ENCODE measurements at places on chromosomes 5 and 9.

DNA sequence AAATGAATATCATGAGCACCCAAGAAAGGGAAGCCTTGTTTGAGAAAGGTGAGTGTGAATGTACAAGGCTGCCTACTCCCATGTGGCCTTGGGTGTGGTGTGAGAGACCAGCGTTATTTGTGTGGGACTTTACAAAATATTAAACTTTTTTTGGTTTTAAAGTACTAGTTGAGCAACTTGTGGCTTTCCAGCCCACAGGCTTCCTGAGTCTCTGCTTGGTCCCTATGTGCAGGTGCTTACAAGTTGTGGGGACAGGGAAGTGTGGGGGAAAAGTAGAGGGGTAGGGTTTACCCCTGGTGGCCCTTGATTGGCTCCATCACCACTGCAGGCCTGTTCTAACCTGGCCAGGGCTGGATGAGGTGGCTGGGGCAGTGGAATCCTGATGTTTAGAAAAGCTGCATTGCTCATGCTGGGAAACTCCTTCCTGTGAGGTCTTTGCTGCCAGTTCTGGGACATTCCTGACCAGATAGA is 19.7 kb downstream of the PTTG1 start:
- no peak for DNase-seq

GRCh38 chr5:2217219-2217618 is 334.5 kb upstream of the IRX4 start:
- no peak for DNase-seq

GRCh38 chr9:134635351-134636148 is 6.1 kb upstream of the COL5A1 start:
- DNase-seq = no peak

DNA sequence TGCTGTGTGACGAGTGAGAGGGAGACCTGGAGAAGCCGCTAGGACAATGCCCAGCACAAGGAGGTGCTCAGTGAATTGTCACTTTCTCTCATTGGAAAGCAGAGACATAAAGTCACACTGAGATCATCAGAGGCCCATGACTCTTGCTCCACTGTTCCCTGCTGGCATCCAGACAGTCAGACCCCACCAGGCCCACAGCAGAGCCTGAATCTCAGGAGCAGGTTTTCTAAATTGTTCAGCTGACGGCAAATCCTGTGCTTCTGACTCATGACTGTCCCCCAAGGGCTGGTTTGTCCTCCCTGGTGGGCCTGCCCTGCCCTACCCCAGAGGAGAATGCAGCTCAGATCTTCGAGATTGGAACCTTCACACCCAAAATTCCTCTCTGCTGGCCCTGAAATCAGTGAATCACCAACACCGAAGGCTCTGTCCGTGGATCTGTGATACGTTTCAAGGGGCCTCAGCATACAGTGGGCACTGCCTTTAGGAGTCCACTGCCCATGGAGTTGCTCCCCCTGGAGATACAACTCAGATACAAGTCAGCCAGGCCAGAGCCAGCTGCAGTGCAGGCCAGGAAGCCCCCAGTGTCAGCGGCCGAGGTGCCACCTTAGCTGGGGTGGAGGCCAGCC is 2.7 kb downstream of the PTGES start:
- no peak for DNase-seq

- DNase-seq = peak; percentile 16
Measured at GRCh38 chr5:175288048-175288621, 155.8 kb downstream of the DRD1 start.

GRCh38 chr9:91760906-91761305 is 189.1 kb downstream of the ROR2 start:
- no peak for DNase-seq

DNA sequence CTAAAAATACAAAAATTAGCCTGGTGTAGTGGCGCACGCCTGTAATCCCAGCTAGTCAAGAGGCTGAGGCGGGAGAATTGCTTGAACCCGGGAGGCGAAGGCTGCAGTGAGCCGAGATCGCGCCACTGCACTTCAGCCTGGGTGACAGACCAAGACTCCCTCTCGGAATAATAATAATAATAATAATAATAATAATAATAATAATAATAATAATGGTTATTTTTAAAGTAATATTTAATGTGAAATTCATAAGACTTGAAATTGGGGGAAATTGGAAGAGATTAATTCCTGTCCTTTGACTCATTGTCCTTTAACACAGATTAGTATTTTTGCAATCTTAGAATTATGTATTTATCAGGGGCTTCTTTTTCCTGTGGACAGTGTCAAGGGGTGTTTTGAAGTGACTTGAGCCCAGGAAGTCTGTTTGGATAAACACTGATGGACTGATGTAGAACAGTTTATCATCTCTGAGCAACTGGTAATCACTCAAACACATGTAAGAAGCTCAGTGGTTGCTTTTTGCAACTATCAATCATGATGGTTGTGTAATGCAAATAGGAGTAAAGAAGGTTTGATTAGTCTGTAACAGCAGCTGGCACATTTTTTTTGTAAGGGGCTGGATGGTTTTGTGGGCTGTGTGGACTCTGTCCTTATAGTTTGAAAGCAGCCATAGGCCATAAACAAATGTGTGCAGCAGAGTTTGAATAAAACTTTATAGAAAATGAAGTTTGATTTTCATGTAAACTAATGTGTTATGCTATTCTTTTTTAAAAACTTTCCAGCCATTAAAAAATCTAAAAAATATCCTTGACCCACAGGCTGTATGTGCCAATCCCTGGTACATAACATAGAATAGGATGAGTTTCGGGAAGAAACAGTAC is 93.5 kb downstream of the F2RL2 start:
- no peak for DNase-seq

DNA sequence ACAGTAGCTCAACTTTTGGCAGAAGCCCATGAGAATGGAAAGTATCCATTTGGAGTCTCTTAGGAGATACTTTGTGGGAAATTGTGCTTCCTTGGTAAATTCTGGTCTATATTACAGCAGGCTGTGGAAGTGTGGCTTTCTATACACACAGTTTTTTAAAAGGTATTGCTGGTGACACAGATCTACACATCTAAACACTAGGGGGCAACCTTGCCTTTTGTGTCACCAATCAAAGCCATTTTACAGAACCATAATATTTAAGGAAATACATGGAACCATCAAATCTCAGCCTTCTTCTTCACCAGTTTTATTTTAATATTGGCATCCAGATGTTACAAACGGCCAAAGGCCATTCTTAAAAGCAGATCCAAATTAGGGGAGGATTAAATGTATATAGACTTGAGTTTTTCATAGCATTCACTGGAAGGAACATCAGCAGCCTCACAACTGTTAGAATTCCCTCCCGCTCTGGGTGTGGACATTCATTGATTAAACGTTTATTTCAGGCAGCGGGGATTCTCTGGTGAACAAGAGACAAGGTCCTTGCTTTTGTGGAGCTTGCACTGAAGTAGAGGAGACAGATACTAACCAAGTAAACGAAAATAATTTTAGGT is 132.4 kb upstream of the EPB41L4A start:
- peak; percentile 50 for DNase-seq

- peak; percentile 95 for DNase-seq
Measured at GRCh38 chr9:128117613-128118471, 9.7 kb downstream of the PTGES2 start.

DNA sequence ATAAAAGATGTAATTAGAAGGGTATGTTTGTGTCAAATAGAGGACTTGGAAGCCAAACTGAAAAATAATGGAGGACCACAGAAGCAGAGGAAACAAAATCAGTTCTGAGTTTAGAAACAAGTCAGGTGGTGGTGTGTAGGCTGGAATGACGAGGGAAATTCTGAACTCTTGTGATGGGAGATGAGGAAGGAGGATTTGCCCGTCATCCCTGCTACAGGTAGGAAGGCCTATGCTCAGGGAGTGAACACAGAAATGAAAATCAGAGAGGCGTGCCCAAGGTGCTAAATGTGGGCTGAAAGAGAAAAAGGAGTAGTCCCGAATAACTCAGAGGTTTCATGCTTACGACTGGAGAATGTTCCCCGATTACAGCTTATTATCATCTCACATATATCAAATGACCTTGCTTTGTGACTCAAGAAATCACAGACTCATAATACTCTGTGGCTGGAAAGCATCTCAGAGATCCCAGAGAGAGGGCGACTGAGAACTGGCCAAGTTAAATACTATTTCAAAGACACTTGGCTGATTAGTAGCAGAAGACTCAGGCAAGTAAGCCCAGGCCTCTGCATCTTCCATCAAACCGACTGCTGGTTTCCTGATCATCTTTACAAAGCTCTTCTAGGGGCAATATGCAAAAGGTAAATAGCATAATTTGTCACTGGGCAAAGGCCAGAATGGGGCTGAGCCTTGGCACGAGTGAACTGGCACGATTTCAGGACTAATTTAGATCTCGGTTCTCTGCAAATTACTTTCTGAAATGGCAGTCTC is 126.0 kb downstream of the SUSD1 start:
- DNase-seq = no peak

GRCh38 chr9:19074836-19075235 is 25.6 kb downstream of the RRAGA start:
- no peak for DNase-seq

DNA sequence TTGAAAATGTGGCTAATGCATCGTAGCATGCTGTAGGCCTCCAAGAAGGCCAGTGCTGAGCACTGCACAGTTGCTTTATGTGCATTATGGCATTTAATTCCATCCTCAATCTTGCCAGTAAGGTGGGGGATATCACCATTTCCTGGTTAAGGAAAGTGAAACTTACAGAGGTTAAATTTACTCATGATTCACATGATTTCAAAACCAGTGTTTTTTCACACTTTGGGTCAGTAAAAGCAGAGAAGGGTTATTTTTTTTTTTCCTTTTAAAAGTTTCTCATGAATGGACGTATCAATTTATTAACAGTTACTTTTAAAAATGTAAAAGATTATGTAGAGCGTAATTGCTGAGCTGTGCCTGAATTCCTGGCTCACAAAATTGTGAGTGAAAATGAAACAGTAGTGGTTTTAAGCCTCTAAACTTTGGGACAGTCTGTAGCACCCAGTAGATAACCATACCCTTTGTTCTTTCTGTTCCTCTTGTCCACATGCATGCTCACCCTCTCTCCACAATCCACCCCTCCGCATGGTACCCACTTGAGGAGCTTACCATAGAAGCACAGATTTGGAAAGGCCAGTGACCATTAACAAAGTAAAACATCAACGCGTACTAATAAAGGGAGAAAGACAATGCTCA is 21.2 kb downstream of the MAST4 start:
- no peak for DNase-seq

DNA sequence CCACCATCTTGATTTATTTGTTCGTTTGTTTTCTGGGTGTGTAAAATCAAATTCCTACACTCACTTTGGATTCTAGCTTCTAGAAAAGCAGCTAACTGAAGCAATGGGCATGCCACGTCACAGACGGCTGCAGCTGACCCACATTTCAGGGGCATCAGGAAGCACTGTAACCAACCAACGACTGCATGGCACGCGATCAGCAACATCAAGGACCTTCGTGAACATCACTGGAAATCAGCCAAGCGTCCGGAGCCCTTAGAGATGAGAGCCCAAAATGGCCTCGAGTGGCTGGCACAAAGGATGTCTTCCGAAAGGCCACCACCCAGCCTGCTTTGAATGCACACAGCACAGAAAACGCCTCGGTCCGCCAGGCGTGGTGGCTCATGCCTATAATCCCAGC is 191.1 kb downstream of the OLFM1 start:
- DNase-seq = no peak

DNA sequence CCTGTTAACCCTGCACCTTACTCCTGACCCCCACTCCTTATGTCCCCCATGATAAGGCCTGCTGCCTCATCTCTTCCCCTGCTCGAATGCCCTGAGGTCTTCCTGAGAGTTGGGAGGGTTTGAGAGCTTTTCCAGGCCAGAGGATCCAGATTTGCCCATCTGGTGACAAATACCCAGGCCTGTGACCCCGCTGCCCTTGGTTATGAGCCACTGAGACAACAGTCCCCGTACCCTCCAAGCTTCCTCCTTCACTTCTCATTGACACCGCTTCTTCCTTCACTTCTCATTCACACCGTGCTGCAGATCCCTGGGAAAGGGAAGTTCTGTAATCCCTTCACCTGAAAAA is 593 bp downstream of the GM2A start:
- DNase-seq = no peak

GRCh38 chr5:111731638-111732037 is 25.4 kb downstream of the NREP start:
- DNase-seq = no peak

GRCh38 chr5:135227064-135228022 is 171.7 kb downstream of the MACROH2A1 start:
- no peak for DNase-seq

GRCh38 chr5:124276166-124276565 is 470.3 kb downstream of the ZNF608 start:
- no peak for DNase-seq

DNA sequence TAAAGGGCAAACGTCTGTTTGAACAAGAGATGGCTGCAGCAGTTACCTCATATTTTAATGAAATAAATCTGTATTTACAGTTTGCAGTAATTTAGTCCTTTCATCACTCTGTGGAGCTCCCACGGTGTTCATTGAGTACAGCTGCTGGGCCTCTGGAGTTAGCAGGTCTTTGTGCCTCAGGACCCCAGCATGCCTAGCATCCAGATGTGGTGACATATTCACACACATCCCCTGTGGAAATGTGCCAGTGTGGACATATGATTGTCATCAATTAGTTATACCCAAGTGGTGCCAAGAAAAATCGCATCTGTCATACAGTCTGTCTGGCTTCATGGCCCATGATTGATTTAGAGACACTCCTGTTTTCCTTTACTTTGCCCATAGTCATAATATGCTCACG is 77.3 kb downstream of the NNT start:
- DNase-seq = no peak

DNA sequence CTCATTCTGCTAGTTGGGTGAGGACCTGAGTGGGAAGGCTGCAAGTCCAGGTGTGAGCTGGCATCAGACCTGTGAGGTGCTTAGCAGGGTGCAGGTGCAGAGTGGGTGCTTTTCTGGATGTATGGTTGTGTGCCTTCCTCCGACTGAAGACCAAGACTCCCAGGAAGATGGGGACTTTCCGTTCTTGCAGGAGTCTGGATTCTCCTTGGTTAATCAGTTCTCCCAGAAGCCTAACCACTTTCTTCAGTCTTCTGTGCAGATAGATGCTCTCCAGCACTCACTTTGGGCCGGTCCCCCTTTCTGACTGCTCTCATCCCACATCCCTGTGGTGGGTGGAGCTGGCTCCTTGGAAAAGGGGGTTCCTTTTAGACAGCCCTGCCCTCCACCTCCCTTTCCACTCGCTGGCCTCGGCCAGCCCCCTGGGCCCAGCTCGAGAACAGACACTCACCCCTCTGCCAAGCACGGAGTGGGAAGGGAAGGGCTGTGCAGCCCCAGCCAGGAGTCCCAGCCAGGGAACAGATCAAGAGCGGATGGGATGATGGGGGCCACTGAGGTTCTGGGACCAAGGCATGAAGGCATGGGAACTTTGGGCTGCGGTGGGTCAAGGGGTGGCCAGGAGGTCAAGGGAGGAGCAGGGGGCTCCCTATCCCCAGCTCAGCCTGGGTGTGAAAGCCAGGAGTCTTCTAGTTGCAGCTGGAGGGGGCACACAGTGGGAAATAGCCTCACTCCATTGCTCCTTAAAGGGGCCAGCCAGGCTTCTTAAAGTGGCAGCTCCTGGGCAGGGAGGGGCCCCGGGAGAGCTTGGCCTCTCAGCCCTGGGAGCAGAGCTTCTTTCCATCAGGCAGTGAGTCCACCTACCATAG is 62.4 kb downstream of the FGF18 start:
- DNase-seq = no peak

GRCh38 chr9:91132576-91133073 is 229.1 kb downstream of the AUH start:
- no peak for DNase-seq

- peak; percentile 20 for DNase-seq
Measured at GRCh38 chr9:111966861-111967291, 70.3 kb downstream of the UGCG start.

Measured in NCI-H345 (cell line).